NCI-H1092 treated with DMSO at 0.1 percent for 48 hours (cell line): ENCODE measurements at places on chromosomes 2 and 18.
A peak's percentile ranks its signal among the peaks of the same experiment; 100 is the strongest.

DNA sequence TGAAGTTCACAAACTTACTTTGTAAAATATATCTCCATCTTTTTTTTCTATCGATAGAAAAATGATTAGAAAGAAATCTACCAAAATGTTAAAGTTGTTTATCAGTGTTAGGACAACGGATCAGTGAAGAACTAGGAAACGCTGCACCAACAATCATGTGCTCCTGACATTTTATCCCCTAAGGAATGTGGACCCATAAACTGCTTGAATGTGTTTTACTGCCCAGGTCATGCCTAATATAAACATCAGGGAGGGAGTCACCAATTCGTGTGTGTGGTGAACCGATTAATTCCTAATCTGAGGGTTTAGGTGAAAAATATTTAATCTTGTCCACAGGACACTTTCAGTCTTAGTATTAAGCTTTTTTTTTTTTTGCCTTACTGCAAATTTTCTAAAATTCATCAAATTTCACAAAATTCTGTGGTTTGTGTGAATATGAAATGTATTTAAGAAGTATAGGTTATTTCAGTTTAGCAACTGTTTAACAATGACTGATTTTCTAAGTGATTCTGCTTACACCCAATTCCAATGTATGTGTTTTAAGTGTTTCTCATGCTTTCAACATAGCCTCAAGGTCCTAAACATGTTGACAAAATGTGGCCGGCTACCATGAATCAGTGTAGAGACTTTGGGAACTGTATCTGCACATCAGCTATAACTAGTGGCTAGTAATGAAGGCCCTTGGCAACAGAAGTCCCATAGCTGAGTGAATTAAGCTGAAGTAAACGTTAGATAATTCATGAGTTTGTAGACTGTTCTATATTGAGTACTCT, 11.1 kb upstream of the KIDINS220 start:
- DNase-seq: no peak

DNA sequence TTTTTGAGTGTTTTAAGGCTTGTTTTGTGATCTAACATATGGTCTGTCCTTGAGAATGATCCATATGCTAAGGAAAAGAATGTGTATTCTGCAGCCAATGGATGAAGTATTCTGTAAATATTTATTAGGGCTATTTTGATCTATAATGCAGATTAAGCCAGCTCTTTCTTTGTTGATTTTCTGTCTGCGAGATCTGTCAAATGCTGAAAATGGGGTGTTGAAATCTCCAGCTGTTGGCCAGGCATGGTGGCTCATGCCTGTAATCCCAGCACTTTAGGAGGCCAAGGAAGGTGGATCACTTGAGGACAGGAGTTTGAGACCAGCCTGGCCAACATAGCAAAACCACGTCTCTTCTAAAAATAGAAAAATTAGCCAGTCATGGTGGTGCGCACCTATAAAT, 132.7 kb downstream of the DIS3L2 start:
- DNase-seq: no peak

DNA sequence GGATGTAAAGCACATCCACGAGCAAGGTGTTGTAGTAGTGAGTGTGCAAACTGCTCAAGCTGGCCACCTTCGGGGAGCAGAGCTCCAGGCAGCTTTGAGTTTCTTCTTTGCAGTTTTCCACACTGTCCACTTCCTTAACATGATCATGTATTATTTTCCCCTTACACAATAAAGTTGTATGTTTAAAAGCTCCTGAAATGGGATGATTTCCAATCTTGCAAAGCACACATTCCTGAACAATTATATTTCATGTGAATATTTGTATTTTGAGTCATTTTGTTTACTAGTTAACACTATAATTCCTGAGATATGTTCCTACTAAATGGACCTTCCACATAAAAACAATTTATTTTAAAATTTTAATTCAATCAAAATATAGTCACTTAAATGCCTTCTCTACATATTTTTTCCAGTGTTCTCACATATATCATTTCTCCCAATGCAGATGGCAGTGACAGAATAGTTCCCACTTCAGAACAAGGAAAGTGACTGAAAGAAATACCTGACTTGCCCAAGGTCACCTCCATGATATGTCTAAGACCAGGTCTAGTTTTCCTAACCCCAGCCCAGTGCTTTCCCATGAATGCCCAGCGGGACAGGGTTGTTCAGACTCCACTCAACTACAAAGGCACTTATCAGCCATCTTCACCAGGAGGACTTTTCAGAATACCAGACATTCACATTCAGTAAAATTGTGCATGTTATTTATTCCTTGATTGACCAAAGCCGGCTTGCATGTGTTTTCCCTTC, 5.5 kb downstream of the CYB5A start:
- DNase-seq: no peak

- no peak for DNase-seq
These were observed 95.9 kb downstream of the AOX1 start for GRCh38 chr2:200681697-200682096.

DNA sequence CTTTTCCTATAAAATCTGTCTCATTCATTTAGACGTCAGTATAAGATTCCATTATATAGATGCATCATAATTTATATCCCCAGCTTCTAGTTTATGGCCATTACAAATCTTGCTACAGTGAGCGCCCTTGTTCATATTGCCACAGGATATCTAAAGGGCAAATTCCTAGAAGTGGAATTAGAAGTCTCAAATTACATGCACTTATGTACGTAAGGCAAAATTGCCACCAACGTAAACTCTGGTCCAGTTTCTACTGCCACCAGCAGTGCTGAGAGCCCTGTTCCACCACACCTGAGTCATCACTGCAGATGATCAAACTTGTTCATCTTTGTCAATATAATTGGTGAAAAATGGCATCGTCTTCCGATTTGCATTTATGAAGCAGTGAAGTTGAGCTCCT, 90.9 kb upstream of the ID2 start:
- DNase-seq: no peak

GRCh38 chr2:127675331-127676261, at the start of gene LIMS2:
LIMS2 (minus strand) TSS chr2:127675530; CDS start chr2:127675024, 506 bp downstream.
- DNase-seq: peak; percentile 5

GRCh38 chr2:124151691-124152090, 126.6 kb downstream of the CNTNAP5 start:
- no peak for DNase-seq

- no peak for DNase-seq
These were observed 98.4 kb upstream of the SEC11C start for GRCh38 chr18:59041296-59041695.

DNA sequence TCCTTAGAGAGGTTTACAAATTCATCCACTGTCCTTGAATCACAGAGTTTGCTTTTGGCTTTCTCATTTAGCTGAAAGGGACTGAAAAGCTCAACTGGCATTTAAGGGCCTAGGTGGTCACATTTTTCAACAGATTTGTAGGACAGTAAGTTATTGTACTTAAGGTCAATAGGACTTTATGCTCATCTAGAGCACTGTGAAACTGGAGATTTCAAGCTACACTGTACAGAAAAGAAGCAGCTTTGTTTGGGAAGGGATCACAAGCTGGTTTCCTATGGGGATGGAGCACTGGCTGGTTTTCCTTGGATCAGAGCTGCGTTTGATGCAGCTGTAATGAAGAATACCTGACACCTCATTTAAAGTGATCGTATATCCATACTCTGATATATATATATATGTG, 482.7 kb downstream of the FBXO15 start:
- no peak for DNase-seq

GRCh38 chr2:136055929-136056688, 61.8 kb downstream of the CXCR4 start:
- no peak for DNase-seq

- no peak for DNase-seq
These were observed 65.0 kb downstream of the SCG2 start for GRCh38 chr2:223537115-223537514.

DNA sequence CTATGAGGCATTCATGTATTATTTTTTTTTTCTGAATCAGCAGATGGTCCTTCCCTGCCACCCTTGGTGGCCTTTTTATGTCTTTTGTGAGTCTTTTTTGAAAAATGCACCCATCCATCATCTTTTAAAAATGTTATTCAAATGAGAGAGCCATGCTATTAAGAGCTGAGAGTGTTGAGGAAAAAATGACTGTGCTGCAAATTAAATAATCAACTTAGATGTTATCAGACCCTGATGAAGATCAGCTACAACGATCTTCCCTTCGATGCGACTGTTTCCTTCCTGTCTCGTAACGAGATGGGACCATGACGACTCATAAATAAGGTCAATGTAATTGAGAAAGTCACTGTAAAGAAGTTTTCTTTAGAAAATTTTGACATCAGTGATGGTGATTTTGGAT, 44.4 kb downstream of the TRIB2 start:
- DNase-seq: no peak

DNA sequence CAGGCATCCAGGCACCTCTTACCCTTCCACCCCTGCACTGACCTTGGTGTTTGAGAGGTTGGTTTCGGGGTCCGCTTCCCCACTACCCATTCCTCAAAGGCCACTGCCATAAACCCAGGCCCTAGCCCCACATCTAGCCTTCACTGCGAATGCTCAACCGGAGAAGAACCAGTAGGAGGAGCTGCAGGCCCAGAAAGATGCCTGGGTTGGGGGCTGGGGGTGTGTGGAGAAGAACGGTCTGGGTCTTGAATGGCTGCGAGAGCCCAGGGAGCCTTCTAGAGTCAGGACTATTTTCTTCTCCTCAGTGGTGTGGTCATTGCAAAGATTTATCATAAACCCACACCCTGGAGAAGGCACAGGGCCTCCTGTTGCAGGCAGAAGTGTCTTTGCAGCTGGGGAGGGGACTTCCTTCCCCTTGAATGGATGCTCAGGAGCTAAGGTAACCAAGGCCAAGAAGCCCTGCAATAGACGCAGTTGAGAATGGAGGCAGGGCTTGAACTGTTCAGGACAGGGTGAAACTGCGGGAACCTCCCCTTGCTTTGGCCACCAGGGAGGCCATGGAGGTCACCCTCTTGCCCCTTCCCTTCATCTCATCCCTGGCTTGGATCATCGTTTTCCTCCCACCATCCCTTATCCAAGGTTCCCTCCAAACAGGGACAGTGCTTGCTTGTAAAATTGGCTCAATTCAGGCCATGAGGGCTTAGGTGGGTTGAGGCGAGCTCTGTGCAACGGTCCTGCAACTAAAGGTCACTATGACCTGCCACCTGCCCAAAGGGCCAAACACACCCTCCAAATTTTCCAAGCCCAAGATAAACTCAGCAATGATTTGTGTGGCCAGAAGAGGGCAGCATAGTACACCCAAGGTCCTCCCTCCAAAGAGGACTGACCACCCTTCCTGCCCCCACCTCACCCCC, 20.9 kb downstream of the THNSL2 start:
- DNase-seq: peak; percentile 18

DNA sequence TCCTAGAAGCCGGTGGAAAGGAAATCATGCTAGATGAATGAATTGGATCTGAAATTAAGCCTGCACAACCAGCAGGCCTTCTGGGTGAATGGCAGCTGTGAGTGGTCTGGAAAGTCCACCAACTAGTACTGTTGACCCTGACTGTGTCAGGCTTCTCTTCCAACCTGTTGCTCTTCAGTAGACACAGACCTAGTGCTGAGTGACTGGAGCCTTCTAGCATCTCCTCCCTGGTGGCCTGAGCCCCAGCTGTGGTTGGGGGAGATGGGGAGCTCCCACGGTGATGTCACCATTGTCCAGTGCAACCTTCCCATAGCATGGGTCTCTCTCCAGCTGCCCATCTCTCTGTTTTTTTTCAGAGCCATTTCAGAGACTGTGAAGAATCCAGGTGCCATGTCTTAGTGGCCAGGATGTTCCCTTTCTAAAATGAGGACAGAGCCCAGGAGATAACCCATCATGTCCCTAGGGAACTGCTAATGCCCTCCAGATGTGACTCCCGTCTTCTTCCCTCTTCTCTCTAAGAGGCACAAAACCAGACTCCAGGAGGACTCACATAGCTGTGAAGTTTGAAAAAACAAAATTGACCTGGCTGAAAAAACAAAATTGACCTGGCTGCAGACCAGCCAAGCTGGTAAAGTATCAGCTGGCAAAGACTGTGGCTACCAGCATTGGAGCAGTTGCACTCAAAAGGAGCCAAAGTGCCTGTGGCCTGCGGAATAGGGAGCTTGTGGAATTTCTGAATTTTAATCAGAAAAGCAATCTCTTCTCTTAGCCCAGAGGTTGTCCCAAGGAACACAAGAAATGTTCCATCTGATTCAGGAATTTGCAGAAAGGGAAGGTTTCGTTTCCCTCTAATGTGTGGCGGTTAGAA, 67.4 kb upstream of the RPL31 start:
- DNase-seq: no peak

DNA sequence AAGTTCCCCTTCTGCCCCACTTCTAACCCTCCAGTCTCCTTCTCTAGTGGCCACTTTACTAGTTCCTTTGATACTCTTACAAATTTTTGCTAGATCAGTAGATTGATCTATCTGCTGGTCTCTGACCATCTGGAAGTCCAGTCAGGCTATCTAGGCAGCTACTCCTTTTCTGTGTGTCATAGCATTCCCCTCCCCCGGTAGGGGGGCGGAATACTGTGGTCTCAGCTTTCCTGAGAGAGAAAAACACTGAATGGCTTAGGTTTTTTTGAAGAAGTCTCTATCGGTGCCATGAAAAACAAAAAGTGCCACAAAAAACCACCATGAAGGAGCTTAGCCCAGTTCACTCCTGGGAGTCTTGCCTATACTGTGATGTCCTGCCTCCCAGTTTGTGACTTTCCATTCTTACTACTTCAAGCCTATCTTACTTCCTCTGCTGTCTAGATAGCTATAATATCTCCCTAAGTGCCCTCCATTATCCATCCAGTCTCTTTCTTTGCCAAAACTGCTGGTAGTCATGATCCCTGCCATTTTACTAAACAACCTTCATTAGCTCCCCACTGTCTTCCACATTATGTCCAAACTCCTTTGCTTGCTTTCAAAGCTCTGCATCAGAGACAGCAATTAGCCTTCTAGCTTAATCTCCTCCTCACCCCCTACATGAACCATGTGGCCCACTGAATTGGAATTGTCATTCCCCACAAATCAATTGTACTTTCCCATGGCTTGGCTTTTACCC, 29.9 kb downstream of the TPGS2 start:
- no peak for DNase-seq

DNA sequence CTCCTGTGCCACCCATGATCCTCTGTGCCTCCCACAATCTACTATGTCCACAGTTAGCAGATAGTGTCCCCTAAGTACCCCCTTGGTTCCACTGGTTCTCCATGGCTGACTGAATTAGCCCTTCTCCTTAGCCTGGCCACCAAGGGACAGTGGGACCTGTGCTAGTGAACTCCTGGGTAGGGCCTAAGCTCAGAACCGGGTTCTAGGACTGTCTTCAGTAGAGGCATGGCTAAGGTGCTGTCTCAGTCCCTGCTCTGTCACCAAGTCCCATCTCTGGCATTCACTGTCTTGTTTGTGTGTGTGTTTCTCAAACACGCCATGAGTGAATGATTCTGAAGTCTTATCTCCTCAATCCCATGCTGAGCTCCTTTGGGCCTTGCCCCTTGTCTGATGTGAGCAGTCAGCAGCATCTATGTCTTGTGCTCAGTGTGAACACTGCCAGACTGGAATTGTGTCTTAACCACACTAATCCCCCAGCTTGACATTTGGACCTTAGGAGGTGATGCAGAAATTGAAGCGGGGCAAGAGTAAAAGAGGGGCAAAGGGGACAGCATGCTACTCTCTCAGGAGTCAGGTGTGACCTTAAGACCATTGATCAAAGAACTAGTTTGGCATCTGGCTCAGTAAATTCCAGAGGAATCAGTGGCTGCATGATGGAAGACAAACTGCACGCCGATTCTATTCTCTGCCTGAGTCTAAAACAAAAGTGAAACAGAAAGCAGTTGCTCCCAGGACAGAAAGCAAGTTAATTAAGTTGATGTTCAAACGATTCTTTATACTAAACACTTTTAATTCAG, 190.5 kb downstream of the ALPK2 start:
- no peak for DNase-seq

GRCh38 chr18:79396431-79397246, 909 bp downstream of the NFATC1 start:
- DNase-seq: no peak
